Fibroblast of the conjunctiva (primary cell): ENCODE measurements at places on chromosomes 6 and 20.
A peak's percentile ranks its signal among the peaks of the same experiment; 100 is the strongest.

GRCh38 chr6:48511378-48511777 is 400.4 kb upstream of the PTCHD4 start:
- no peak for DNase-seq

DNA sequence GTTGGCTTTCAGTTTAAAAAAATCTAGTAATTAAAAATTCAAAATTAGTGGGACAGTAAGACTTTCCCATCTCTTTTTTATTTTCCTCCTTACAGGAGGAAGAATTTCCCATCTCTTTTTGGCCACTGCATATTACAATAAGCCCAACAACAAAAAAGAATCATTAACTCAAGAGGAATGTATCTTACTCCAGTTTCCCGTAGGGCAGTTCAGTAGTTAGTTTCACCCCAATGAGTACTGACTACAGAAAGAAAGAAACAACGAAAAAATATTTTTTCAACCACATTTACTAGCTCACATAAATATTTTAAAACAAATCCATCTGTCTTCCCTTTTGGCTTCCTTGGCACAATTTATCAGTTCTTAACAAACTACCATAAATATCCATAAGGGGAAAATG is 14.9 kb upstream of the BLOC1S5 start:
- DNase-seq: no peak

GRCh38 chr6:37435816-37436215 is 2.8 kb downstream of the CMTR1 start:
- no peak for DNase-seq

DNA sequence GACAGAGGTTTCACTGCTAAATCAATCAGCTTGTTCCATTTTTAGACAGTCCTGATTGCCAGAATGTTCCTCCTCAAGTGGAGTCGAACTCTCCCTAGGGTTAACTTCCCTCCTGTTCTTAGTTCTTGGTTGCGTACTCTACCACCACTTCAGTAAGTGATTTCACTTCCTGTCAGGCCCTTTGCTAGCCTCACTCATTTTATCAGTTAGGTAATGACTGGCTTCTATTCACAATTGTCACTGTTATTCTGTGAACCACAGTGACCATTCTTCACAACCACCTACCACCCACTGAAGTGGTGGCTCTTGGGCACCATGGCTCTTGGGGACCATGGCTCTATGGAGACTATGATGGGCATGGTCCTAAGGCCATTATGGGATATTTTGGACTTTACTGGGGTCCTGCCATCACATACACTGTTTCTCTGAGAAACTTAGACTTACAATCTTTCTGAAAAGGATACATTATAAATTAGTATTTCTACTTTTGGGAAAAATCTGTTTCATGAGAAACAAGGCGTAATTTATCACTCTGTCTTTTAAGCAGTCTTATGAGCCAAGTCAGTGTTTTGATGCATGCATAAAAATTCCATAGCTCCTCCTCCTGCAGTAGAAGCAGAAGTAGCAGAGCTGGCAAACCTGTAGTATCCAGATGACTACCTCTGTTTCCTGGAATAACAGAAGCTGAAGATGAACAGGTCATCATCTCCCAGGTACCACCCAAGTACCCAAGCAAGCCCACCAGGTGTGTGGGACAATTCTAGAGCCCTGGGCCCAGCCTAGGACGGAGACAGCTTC is 66.3 kb downstream of the ATXN1 start:
- no peak for DNase-seq

GRCh38 chr6:86193821-86194220 is 551.1 kb upstream of the SYNCRIP start:
- DNase-seq: no peak

DNA sequence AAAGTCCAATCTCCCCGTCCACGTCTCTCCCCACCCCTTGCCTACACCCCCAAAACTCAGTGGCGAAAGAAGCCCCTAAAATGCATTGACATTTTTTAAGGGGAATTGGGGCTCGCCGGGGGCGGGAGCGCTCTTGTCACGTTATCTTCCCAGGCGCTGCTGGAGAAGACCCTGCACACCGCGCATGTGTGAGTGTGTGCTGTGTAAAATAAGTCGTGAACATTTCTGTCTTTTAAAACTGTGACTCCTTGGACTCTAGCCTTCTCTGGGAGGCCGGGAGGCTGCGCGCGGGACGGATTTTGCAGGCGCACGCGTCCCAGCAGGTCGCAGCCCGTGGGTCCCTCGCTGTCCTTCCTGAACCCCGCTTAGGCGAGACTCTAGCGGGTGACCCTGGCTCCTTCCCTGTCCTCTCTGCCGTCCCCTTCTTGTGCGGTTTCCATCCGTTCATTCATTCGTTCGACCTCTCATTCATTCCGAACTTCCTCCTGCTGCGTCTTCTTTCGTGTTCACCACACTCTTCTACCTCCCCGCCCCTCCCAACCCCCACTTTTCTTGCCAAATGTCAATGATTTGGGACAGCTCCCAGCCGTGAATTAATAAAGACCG is 2.2 kb downstream of the NRN1 start:
- DNase-seq: no peak

- no peak for DNase-seq
Observed at GRCh38 chr6:37024656-37025337, 19.3 kb downstream of the FGD2 start.

- no peak for DNase-seq
Observed at GRCh38 chr20:61331543-61331942, 79.5 kb downstream of the CDH4 start.

DNA sequence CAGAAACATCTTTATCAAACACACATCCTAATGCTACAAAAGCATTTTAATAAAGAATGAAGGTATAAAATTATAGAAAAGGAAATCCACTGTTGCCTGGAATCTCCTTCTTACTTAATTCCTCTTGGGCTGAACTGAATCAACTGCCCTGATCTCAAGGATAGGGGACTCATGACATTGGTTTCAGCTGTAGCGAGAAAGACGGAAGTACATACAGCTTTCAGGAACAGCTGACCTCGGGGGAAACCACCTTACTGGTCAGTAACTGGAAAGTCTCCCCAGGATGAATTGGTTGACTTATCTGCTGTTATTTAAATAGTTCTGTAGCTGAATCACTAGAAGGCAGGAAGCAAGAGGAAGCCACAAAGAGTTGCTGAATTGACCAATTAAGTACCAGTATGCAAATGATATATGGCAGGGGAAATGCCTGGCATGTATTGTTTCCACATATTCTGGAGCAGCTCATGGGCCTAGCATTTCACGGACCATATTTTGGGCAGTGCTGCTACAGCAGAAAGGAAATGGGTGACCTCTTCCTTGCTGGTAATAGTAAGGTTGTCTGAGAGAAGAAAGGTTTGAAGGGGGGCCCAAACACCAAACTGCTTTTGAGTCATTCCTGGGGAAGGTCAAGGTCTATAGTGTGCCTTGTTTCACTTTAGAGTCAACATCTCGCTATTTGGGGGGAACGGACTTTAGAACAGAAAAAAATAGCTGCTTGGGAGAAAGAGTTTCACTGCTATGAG is 43.7 kb upstream of the MAP7 start:
- peak; percentile 80 for DNase-seq

DNA sequence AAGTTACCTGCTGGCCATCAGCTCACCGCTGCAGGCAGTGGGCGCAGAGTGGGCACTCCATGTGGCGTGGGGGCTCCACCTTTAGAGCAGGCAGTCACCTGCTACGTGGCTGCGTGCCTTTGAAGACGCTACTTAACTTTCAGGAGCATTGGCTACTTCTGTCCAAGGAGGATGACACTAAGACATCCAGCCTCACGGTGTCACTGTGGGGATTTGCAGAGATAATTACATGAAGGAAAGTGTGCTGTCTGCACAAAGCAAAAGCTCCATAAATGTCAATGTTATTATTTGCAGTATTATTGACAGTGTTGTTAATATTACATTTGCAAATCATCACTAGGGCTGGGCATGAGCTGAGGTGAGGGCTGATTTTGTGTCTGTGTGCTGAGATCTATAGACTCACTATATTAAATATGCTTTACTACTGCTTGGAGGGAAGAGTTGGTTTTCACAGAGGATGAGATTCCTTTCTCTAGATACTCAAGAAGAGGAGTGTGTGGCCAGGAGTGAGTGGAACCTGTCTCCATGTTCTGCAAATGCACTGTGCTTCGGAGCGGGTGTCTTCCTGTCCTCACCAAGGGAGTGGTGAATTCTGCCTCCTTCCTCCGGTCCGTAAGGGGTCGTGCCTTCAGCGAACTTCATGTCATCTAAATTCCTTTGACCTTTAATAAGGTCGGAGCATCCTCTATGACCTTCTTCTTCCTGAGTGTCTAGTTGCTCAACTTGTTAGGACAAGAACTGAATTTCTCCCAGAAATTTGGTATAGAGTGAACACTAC is 165.8 kb upstream of the SYNDIG1 start:
- DNase-seq: no peak

DNA sequence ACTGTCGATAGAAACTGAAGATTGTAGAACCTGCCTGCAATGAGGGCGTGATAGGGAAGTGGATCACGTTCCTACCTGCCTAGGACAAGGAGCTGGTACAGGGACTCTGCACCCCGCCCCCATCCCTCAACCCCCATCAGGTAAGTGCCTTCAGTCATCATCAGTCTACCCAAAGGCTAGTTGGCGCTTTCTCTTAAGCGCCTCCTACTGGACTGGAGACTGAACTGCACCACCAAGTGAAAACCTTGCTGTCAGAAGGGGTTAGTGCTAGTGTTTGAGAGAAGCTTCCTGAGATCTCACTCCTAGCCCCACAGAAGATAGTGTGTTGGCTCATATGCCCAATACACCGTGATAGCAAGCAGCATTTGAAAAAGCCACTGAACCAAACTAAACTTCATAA is 706.5 kb upstream of the MAN1A1 start:
- no peak for DNase-seq

- peak; percentile 99 for DNase-seq
Observed at GRCh38 chr6:45445749-45446549, 68.2 kb upstream of the SUPT3H start.

- no peak for DNase-seq
Observed at GRCh38 chr6:134031696-134032255, 20.6 kb downstream of the SLC2A12 start.

GRCh38 chr20:50309280-50309763 is 118.7 kb downstream of the CEBPB start:
- no peak for DNase-seq

DNA sequence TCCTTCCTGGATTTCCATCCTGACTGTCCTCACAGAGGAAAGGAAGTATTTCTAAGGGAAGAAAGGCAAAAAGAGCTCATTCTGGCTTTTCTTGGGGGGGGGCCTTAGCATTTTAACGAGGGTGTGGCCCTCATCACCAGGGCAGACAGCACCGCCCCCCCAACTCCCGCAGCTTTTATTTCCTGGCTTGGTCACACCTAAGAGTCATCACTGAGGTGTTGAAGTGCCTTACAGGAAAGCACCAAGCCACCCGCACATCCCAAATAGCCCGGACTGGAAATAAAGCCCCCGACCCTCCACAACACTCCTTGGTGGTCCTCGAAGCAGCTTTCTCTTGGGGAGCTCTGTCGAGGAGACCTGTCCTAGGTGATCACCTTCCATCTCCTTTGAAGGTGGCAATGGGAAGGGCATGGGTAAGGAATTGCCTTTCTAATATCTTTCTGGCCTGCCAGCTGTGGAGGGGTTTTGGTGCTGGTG is 1.3 kb downstream of the PTK7 start:
- no peak for DNase-seq

DNA sequence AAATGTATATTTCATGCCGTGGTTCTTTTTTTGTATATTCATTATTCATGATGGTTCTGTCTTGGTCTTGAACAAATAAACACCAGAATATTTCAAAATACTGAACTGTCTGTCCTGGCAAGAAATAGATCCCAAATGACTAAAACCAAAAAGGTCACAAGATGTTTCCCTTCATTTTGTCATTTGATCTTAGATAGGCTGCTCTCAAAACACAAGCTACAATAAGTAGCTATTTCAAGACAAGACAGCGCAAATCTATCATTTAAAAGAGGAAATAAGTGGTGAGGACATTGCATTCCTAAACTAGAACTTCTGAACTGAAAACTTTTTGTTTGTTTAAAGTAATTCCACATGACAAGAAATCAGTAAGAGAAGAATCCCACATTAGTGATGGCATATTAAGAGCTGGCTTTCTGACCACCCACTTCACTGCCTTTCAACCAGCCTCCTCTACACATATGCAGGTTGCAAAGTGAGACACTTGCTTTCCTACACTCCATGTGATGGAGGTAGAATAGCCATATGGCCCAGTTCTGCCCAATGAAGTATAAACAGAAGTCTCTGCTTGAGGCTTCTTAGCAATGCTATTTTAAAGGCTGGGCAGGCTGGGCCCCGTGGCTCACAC is 54.4 kb upstream of the CCDC28A start:
- no peak for DNase-seq

GRCh38 chr6:32945108-32945760 is 4.4 kb upstream of the HLA-DMB start:
- DNase-seq: no peak

DNA sequence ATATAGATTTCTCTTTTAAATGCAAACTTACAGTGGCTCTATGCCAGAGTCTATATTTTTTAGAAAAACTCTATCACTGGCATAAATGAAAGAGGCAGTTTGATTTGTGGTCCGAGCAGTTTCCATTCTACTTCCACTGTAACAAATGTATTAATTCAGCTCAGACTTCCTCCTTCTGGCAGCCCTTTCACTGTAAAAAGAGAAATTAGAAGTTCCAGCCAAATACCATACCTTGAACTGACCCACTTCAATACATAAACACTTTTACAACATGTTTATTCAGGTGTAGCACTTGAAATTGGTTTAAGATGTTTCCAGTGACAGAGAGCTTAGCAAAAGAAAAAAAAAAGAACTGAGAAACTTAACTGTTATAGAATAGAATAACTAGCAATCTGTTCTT is 99.3 kb downstream of the BMP5 start:
- DNase-seq: no peak

DNA sequence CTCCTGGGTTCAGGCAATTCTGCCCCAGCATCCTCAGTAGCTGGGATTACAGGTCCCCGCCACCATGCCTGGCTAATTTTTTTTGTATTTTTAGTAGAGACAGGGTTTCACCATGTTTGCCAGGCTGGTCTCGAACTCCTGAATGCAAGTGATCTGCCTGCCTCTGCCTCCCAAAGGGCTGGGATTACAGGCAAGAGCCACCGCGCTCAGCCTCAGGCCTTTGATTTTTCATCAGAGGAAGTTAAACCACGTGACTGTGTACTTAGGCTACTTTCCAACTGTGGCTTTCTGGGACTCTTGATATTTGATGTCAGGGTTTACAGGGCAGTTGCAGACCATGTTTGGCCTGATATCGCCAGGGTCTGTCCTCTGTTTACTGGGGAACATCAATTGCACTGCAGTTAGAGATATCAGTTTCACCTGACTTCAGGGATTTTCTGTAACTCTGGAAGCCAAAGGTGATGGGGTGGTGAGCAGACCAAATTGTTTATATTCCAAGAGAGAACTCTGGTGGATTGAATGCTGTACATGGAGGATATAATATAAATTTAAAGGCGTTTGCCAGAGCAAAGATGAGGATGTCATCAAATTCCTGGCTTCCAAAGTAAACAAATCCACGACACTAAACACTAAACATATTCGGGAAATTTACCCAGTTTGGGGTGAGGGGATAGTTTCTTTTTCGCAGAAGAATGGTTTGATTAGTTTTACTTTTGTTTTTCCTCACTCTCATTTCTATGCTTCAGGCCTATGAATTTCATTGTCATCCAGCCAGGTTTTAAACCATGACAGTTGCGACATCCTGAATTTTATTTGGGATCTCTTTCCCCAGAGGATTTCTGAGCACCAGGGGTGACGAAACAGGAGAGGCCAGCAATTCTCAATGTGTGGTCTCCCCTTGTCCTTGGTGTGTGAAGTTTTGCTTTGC is 4.2 kb downstream of the PSMF1 start:
- DNase-seq: peak; percentile 29
